Stimulated activated CD8-positive, alpha-beta memory T cell treated with anti-CD3 and anti-CD28 coated beads, Interleukin-4, amount 100 ng/mL, for 1 hour (primary cell): ENCODE measurements at places on chromosomes 1 and 21.

DNA sequence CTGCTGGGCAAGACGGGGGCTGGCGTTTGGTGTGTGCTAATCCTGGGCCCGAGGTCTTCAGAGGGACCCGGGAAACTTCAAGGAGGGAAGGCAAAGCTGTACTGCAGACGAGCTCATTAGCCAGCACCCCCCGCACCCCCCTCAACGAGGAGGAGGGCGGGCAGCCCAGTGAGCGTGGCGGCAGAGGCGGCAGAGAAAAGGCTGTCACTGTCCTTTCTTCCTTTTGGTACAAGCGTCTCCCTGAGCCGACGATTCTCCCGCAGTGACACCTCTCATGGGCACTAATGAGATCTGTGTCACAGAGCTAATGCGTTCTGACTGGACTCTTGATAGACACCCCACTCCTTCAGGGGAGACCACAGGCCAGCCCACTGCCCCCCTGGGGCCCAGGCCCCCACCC lies 29.5 kb downstream of the DMAP1 start:
- no peak for DNase-seq

DNA sequence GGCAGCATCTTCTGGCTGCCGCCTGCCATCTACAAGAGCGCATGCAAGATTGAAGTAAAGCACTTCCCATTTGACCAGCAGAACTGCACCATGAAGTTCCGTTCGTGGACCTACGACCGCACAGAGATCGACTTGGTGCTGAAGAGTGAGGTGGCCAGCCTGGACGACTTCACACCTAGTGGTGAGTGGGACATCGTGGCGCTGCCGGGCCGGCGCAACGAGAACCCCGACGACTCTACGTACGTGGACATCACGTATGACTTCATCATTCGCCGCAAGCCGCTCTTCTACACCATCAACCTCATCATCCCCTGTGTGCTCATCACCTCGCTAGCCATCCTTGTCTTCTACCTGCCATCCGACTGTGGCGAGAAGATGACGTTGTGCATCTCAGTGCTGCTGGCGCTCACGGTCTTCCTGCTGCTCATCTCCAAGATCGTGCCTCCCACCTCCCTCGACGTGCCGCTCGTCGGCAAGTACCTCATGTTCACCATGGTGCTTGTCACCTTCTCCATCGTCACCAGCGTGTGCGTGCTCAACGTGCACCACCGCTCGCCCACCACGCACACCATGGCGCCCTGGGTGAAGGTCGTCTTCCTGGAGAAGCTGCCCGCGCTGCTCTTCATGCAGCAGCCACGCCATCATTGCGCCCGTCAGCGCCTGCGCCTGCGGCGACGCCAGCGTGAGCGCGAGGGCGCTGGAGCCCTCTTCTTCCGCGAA lies 3.8 kb downstream of the CHRNB2 start:
- no peak for DNase-seq

DNA sequence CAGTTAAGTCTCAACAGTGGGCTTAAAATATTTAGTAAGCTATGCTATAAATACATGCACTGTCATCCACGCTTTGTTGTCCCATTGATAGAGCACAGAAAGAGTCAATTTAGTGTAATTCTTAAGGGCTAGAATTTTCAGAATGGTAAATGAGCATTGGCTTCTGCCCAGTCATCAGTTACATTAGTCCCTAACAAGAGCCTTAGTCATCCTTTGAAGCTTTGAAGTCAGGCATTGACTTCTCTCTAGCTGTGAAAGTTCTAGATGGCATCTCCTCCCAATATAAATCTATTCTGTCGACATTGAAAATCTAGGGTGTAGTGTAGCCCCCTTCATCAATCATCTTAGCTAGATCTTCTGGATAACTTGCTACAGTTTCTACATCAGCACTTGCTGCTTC lies 12.0 kb upstream of the LPGAT1 start:
- no peak for DNase-seq

GRCh38 chr1:198201956-198202784 lies 45.4 kb downstream of the NEK7 start:
- no peak for DNase-seq

DNA sequence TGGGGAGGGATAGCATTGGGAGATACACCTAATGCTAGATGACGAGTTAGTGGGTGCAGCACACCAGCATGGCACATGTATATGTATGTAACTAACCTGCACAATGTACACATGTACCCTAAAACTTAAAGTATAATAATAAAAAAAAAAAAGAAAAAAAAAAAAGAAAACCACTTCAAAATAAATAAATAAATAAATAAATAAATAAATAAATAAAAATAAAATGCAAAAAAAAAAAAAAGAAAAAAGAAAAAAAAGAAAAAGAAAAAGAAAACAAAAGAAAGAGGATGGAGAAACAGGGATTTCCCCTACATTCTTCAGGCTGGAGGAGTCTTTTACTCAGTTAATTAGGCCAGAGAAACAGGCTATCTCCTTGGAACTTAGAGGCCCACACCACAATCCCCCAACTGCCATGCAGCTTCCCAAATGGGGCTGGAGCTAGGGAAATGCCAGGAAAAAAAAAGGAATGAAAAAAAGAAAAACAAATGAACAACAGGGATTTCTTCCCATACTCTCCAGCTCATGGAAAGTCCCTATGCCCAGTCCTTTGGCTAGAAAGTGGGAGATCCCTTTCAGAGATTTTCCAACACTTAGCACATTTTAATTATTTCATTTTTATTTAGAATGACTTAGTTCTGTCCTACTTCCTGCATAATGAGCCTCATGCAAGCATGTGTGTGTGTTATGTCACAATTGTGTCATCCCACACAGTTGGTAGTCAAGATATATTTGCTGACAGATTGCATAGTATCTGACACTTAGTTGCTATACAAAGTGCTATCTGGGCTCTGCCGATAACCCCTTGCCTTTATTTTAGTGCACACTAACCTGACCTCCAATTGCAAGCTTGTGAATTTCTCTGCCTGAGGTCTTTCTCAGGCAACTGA lies 486.4 kb downstream of the PLPP3 start:
- no peak for DNase-seq

- DNase-seq: no peak
These were observed 120.4 kb upstream of the GREM2 start for GRCh38 chr1:240732390-240732789.

GRCh38 chr1:177926201-177926600 lies 43.7 kb downstream of the SEC16B start:
- DNase-seq: no peak

- no peak for DNase-seq
These were observed 64.1 kb downstream of the NID1 start for GRCh38 chr1:236000781-236001180.
